EH (cell line): ENCODE measurements at places on chromosomes 6 and 20.

GRCh38 chr6:153727885-153728284 lies 311.2 kb upstream of the OPRM1 start:
- peak; percentile 19 for DNase-seq

GRCh38 chr20:34886122-34886521 lies 9.7 kb downstream of the ACSS2 start:
- no peak for DNase-seq

DNA sequence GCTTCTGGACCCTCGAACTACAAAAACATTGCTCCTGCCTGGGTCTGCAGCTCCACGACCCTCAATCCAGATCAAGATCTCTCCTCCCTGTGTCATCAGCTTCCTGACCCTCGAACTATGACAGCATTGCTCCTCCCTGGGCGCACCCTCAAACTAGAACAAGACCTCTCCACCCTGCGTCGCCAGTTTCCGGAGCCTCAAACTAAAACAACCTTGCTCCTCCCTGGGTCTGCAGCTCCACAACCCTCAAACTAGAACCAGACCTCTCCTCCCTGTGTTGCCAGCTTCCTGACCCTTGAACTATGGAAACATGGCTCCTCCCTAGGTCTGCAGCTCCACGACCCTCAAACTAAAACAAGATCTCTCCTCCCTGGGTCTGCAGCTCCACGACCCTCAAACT lies 339.7 kb upstream of the SULF2 start:
- DNase-seq, result no peak

DNA sequence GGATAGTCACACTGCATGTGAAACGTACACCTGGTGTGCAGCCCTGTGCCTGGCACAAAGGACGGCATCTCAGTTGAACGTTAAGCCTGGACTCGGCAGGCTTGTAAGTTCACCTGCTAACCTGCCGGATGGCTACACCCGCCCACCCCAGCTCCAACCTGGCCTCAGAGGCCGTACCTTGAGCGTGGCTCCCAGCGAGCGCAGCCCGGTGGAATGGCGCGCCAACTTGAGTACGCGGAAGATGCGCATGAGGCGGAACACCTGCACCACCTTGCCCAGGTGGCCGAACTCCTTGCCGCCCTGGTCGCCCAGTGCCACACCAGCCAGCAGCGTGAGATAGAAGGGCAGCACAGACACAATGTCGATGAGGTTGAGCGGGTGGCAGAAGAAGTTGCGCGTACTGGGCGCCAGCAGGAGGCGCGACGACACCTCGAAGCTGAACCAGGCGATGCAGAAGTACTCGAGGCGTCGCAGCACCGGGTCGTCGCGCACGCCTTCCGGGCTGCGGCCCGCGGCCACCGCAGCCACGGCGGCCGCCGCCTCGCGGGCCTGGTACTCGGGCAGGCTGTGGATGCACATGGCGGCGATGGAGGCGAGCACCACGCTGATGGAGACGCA lies 3.3 kb downstream of the KCNS1 start:
- DNase-seq, result no peak

GRCh38 chr6:136466777-136467176 lies 83.4 kb downstream of the MAP7 start:
- DNase-seq, result no peak

GRCh38 chr20:61556673-61557072 lies 304.6 kb downstream of the CDH4 start:
- no peak for DNase-seq

GRCh38 chr20:16405254-16405653 lies 168.0 kb downstream of the KIF16B start:
- no peak for DNase-seq

DNA sequence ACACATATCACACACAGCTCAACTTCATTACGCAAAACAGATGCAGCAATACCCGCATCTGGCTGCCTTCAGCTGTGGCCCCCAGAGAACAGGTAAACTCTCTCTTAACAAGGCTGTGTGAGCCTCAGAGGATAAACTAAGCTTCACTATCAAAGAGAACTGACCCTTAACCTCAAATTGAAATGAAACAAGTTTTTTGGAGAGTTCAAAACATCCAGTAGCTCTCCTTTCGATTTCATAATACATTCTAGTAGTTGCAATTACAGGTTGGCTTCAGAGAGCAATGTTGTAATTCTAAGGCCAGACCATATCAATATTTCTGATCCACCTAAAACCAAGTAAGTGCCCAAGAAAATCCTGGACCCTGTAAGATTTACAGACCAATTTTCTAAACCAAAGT lies 113.5 kb downstream of the FAXC start:
- no peak for DNase-seq

DNA sequence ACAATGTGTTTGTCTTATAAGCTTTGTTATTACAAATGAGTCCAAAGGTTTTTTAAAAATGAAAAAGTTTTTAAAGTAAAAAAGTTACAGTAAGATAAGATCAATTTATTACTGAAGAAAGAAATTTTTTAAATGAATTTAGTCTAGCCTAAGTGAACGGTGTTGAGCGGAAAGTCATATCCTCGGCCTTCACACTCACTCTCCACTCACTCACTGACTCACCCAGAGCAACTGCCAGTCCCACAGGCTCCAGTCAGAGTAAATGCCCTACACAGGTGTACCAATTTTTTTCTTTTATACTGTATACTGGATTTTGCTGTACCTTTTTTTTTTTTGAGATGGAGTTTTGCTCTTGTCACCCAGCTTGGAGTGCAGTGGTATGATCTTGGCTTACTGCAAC lies 42.7 kb upstream of the AGPAT4 start:
- DNase-seq, result no peak

DNA sequence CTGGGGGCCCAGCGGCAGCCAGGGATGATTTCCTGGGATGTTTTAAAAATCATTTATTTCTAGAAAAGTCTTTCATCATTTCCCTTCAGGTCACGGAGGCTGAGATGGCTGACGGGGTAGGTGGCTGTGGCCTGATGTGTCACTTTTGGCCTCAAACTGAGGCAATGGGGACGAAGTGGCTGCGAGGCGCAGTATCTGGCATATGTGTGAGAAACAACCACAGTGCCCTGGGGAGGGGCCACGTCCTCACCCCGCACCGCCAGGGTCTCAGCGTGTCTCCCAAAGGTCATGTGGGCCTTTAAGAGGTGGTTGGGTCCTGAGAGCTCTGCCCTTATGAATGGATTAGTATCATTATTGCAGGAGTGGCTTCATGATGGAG lies 120.0 kb downstream of the CEBPB start:
- no peak for DNase-seq

GRCh38 chr6:4402477-4402976 lies 267.2 kb upstream of the ECI2 start:
- DNase-seq, result peak; percentile 89

- DNase-seq, result no peak
These were observed 182.6 kb downstream of the CDKAL1 start for GRCh38 chr6:20716865-20717264.

DNA sequence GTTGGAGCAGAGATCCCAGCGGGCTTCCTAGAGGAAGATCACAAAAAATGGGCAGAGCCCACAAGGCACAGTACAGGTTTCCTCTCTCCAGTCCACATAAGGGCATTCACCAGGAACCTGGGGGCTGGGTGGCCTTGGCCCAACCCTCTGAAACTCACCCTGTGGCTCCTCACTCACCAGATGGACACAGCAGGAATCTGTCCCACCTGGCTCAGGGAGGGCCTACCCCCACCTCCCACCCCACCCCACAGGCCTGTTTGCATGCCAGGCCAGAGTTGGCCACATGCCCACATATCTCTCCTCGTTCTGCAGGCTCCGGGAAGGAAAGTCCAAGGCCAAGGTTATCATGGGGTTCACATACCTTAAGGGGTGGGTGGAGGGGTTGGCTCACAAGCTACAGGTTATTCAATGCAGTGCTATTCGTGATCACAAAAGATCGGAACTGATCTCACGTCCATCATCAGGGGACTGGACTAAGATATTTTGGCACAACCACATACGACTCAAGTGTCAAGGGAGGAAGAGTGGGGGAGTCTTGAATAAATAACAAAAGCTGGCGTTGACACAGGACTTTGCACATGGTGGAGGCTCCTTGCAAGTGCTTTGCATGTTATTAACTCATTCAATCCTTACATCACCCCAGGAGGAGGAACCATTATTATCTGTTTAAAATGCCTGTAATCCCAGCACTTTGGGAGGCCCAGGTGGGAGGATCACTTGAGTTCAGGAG lies 13.0 kb downstream of the RIPOR3 start:
- no peak for DNase-seq

GRCh38 chr6:149905371-149905910 lies 7.5 kb upstream of the RAET1E start:
- no peak for DNase-seq
